NCI-H1048 (cell line): ENCODE measurements at places on chromosomes 3 and 15.

DNA sequence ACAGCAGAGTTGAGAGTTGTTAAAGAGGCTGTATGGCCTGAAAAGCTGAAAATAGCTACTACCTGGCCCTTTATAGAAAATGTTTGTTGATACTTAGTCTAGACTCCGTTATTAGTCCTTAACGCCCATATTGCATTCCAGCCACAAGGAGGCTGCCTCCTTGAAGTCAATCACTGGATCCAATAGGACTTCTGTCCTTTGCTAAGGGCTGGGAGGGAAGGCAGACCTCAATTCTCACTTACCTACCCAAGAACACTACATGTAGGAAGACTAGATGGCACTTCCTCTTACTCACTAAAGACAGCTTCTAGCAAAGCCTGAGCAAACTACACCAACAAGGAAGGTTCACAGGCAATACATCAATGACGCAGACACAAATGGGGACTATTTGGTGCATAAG is 139.5 kb upstream of the HACD2 start:
- DNase-seq = no peak

DNA sequence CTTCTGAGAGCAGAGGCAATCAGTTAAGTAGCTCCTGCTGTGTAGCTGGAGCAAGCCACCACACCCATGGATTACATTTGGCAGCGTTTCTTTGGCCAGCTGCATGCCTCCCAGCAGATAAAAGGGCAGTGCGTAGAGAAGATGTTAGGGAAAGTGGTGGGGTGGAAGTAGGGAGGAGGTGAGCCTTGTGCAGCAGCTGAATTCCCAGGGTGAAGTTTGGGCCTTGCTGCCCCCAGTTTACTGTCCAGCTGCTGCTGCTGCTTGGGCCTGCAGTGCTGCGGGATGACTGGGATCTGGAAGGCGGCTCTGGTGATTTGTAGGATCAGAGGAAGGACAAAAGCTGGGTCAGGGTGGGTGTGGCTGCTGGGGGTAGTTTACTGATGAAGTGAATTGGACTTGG is 318.7 kb upstream of the C2CD4B start:
- no peak for DNase-seq

DNA sequence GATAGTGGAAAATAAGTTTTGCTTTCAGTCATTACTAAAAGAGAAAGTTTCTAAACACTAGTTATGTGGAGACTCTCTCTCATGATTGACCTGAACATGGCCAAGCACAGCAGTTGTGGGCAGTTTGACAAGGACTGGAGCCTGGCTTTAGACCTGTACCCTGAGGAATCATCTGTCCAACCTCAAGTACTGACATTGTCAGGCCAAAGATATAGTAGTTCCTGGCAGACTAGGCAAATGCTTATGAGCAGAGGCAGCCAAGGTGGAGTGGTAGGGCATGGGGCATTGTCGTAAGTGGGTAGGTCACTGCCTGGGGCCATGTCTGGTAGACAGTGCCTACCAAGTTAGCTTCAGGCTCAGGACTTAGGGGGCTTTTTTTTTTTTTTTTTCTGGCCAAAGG is 20.9 kb downstream of the PLAAT1 start:
- DNase-seq = no peak

DNA sequence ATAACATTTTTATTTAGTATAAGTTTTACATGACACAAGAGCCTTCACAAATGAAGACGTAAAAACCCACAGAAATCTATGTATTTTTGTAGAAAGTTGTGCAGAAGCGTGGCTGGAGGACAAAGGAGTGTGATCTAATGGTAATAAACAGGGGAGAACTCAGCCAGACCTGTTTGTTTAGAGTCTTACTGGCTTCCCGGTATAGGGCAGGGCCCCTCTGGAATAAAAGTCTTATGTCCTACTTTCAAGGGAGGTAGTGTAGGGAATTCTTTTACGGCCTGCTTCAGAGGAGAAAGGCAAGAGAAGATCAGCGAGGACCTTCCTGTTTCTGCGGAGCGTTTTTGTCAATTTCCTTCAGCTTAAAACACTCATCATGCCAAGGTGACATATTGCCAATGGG is 103.6 kb downstream of the TGFBR2 start:
- DNase-seq = no peak

GRCh38 chr3:189389346-189389745 is 217.6 kb downstream of the TPRG1 start:
- DNase-seq = no peak

- DNase-seq = no peak
Observed at GRCh38 chr3:156964577-156964976, 138.4 kb downstream of the LEKR1 start.

DNA sequence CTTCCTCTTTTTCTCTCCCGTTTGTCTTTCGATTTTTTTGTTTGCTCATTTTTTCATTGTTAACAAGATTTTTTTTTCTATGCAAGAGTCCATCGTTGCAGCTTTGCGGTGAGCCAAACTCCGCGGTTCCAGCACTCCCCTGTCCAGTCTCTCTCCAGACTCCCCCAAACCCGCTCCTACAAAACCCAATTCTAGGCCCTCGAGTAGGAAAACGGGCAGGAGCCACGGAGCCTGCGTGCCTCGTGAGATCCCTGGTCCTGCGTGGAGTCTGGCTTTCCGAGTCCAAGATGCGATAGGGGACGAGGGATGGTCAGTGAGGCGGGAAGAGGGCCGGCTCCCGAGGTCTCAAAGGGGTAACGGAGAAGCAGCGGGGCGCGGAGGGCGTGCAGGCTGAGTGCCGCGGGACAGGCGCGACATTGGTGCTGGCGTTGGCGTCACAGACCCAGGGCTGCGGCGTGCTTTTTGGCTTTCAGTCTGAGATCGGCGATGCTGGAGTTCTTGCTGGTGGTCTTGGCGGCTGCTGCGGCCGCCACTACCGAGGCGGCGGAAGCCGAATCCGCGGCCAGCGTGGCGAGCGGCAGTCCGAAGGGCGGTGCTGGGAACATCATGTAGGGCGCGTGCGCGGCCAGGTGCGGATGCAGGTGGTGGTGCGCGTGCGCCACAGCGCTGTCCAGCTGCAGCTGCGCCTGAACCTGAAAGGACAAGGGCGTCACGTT is 8.5 kb downstream of the SHOX2 start:
- no peak for DNase-seq

- DNase-seq = no peak
Observed at GRCh38 chr3:82055792-82056191, 294.3 kb upstream of the GBE1 start.

DNA sequence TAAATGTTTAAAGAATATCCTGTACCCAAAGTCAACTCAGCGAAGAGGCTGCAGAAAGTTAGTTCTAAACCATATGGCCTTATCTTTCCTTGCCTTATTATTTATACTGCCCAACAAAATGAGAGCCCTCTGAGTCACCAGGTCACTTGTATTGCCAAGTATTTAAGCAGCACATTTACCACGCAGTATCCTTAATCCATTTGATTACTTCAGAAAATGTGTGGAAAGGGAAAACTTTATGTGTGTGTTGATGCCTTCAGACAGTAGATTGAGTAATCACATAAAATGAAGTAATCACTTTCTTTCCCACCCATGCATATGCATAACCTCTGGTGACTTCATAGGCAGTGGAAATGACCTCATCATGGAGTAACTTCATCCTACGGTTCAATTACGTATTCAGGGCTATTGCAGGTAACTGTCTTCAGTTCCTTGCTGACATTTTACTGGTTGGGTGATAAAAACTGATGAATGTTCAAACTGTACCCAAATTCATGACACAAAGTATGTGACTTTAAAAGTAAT is 7.5 kb upstream of the CADPS start:
- no peak for DNase-seq

- DNase-seq = no peak
Observed at GRCh38 chr3:72959336-72959735, 37.3 kb upstream of the PPP4R2 start.

DNA sequence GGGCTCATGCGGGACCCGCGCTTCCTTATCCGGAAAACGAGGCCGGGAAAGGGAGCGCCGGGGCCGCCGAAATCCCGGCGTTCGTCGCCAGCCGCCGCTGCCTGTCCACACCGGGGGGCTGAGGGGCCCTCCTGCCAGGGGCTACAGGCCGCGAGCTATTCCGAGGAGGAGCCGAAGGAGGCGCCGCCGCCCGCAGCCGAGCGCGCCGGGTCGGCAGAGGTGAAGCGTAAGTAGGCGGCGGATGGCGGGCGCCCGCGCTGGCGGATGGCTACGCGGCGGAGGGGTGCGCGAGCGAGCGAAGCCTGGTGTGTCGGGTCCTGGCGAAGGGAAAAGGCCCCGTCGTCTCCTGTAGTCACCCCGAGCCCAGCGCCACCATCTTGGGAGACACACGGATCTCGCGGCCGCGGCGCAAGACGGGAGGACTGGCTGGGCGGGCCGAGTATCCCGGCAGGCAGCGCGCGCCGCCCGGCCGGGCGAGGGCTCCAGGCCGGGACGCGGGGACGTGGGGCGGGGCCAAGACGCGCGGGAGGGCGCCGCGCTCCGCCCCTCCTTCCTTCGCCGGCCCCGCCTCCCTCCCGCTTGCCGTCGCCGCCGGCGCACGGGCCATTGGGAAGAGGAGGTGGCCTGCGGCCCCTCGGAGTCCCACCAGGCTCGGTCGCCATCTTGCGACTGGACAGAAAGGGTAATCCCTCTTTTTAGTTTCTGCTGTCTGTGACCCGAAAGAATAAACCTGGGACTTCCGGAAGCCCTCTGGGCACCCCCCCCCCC is at the start of gene UBE3A:
Gene UBE3A, minus strand, starts transcription at position 424 of the 768 bp plus-strand sequence. CDS start 29,917 bp downstream, outside the sequence.
- DNase-seq = peak; percentile 75

- DNase-seq = no peak
Observed at GRCh38 chr3:39980781-39981180, 171.4 kb downstream of the MYRIP start.

DNA sequence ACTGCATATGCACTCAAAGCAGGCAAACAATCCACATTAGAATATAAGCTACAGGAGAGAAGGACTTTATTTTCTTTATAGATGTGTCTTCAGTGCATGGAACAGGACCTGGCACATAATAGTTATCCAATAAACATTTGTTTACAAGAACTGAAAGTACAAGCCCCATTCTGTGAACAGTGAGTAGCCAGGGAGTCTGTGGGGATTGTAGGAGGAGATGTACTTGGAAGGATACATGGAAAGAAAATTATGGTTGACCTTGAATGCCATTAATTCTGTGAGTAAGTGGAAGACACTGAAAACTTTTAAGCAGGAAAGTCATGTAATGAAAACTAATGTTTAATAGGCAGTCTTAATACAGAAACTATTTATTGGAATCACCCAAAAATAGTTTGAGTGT is 28.3 kb downstream of the MASP1 start:
- DNase-seq = no peak

DNA sequence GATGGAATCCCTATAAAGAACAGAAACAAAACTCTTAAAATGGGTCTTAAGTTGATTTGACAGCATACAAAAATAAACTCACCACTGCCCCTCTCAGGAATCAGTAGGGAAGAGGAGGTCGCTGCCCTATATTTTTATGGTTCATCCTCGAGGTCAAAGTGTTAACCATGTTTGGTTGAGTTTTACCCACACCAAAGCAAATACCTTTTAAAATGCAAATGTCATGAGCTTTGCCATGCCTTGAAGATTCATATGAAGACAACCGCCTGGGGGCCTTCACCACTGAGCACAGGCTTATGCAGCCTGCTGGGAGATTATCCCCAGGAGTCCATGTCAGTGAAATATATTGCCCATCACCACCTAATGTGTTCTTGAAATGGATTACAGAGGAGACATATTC is 66.1 kb downstream of the GLB1 start:
- DNase-seq = no peak

GRCh38 chr3:103554451-103554850 is 1119.6 kb downstream of the ZPLD1 start:
- DNase-seq = no peak

DNA sequence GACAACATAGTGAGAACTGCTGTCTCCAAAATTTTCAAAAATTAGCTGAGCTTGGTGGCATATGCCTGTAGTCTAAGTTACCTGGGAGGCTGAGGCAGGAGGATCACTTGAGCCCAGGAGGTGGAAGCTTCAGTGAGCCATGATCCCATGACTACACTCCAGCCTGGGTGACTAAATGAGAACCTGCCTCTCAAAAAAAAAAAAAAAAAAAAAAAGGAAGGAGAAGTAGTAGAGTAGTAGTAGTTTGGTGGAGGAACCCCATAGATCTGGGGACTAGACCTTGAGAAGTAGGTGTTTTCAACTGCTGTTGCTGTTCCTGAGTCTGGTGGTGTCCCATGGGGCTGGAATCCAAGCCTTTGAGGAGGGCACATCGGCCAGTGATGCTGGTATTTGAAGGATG is 38.4 kb upstream of the UBE2E2 start:
- DNase-seq = no peak
